ENCODE measurements at places on chromosomes 7 and 10.
A peak's percentile ranks its signal among the peaks of the same experiment; 100 is the strongest.

DNA sequence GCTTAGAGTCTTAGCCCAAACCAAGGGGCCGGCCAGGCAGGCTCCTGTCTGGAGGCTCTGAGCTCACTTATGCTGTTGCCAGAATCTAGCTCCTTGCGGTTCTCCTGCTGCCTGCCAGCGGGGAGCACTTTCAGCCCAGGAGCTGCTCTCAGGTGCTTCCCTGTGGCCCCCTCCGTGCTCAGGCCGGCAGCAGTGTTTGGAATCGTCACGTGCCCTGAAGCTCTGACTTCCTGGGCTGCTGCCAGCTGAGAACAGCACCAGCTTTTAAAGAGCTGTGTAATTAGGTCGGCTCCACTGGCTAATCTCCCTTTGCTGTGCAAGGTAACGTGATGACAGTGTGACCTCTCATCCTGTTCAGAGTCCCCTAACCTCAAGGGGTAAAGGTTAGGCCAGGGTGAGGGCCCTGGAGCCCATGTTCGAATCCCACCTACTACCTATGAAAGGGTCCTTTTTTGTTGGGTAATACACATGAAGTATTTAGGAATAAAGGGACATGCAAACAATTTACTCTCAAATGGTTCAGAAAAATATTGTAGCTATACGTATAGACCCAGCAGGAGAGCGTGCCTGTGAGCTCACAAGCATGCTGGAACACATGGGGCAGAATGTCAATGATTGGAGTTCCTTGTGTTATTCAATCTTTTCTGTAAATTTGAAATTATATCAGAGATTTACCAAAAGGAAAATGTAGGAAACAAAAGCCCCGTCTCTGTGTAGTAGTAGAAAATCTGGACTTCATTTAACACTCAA lies 16.6 kb downstream of the ZNF862 start:
- DNase-seq = peak; percentile 64

GRCh38 chr10:116440330-116441030 lies 12.8 kb downstream of the PNLIPRP3 start:
- no peak for DNase-seq

DNA sequence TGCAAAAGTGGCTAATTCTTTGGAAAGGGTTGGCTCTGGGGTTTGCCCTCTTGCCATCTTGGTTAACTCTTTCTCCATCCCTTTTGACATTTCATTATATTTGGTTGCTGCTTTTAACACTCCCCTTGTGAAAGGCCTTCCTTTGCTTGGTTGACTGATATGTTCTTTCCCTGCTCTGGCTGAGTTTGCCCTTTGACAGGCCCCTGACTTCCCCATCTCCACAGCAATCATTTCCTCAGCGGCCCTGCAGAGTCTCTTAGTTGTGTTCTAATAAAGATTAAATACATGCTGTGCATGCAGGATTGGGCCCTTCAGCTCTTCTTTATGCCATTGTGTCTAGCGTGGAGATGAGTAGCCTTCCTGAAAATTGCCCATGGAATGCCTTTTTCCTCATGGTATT lies 84.5 kb upstream of the CSTF2T start:
- DNase-seq = no peak

DNA sequence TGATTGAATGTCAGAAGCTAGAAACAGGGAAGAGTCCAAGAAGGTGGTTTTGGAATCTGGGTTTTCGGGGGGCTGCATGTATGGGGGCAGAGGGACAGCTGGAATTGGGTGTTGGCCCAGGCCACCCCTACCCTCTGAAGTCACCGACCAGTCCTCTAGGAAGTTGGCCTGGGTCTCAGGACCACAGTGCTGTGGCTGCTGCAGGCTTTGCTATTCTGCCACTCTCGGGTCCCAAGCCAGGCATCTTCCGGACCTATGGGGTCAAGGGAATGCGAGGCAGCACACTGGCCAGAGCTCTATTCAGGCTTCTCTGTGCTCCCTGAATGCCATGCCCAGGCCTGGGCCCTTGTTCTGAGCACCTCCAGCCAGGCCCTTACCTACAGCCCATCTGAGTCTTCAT lies 13.2 kb downstream of the FGF8 start:
- no peak for DNase-seq

DNA sequence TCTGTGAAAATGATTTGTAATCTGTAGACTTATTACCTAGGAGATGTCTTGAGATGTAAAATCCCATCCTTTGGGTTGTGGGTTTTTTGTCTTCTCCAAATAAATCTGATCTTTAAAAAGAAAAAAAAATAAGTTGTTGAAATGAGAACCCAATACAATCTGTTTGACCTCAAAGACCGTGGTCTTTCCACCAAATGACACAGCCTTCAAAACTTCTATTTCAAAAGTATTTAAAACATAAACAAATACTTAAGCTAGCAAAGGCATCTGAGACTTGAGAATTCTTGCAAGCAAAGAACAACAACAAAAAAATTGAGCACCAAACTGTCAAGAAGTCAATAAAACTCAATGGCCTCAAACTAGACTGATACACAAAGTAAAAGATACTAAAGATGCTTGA lies 67.9 kb upstream of the HECW1 start:
- no peak for DNase-seq

GRCh38 chr7:155985518-155986250 lies 173.4 kb upstream of the SHH start:
- no peak for DNase-seq

- DNase-seq = no peak
These were observed 27.7 kb downstream of the ARHGAP22 start for GRCh38 chr10:48577158-48577557.

GRCh38 chr10:129163531-129163930 lies 303.5 kb upstream of the MGMT start:
- DNase-seq = no peak

DNA sequence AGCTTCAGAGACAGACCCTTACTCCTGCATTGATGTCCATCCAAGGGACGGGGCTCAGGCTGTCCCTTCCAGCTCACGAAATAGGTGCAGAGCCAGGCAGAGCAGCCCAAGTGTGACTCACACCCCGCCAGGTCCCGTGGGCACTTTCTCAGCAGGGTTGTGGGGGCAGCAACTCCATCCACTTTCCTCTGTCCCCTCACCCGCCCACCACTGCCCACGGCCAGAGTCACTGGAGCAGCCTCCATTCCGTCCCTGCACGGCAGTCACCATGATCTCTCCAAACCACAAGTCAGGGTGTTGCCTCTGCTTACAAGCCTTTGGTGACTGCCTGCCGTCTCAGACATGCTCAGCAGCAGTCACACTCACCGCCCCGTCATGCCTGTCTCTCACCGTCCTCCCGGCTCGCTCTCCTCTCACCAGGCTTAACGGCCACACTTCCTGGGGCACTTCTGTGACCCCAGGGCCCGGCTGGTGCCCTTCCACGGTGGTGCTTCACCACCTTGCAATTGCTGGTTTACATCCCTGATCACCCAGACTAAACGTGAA lies 39.3 kb downstream of the CALML3 start:
- no peak for DNase-seq

- no peak for DNase-seq
These were observed 346.6 kb downstream of the PTEN start for GRCh38 chr10:88209837-88210561.

GRCh38 chr7:105388356-105389087 lies at the start of gene SRPK2:
Gene SRPK2, minus strand, starts transcription at chr7:105388921.
- peak; percentile 85 for DNase-seq

DNA sequence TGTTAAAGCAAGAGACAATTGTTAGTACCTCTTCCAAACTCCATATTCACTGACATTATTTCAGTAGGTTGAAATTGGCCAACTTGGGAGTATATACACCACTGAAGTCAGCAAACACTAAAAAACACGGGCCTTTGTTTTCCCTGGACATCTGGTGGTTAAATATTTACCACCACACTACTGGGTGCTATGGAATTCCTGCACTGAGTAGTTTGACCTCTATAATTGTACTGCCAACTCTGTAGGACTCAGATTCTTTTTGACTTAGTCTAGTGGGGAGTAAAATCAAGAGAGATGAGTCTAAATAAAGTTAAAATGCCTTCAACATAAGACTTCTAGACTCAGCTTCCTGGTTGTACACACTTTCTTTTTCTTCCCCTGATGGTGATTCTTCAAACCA lies 41.3 kb upstream of the TES start:
- DNase-seq = no peak

DNA sequence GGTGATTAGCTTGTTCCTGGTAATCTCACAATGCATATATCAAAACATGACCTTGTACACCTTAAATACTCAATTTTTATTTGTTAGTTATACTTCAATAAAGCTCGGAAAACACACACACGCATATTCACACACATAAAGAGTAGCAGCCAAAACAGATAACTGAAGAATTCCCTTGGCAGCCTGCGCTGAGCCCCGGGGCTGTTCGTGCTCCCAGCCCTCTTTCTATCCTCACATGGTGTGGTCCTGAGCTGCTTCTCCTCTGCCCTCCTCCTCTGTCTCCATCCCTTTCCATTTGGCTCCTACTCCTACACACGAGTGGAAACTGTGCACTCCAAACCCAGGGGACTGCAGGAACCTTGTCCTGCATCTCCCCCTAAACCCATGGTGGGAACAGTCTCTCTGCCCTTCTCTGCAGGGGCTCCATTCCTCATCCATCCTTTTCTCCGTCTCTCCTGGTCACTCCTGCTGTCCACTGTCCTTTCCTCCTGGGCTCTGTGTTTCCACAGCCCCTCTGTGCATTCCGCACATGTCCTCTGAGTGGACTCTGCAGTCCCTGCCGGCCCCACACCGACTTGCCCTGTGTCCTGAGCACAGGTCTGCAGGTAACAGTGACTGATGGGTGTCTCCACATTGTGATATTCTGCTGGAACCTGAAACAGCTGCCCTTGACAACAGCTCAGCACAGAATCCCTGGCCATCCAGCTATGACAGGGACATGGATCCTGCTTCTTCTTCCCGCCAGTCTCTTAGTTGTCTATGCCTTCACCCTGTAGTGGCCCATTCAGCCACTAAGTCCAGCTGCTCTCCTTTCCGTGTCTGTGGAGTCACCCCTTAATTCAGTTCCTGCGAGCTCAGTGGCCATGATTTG lies 216.8 kb upstream of the ZNF32 start:
- no peak for DNase-seq

DNA sequence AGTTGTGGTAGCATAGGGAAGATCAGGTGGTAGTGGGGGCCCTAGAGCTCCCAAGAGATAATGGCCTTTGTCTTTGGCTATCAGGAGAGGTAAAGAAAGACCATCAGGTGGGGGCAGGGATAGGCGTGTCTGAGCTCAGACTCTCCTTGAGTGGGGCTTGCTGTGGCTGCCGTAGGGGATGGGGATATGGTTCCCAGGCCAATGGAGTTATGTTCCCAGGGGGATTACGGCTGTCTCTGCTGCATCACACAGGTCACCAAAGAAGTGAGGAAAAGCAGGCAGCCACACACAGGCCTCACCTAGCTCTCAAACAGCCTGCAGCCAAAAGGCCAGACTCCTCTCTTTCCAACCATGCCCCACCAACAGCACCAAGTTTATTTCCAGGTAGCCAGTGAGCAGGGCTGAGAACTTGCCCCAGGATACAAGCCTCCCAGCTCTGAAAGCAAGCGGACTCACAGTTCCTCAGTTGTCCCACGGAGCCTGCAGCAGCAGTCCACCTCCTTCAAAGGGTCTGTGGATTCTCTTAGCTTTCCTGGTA lies 37.6 kb upstream of the C1QL3 start:
- no peak for DNase-seq

- no peak for DNase-seq
These were observed 6.4 kb upstream of the SPAG6 start for GRCh38 chr10:22338931-22339330.

DNA sequence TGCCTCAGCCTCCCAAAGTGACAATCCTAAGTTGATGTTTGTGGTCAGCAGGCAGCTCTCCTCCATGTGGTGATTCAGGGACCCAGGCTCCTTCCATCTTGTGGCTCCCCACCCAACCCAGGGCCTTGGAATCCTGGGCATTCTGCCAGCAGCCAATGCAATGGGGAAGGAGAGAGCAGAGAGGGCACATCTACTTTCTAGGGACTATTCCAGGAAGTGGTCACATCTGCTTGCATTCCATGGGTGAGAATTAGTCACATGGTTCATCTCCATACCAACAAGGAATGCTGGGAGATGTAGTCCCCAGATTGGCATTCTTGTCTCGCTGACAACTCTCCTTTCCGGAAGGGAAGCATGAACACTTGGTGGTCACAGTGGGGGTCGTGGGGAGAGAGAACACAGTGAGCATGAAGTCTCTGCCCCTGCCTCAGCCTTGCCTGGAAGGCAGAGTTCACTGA lies 9.9 kb upstream of the SRRM3 start:
- DNase-seq = no peak

- no peak for DNase-seq
These were observed 113.4 kb upstream of the CDK6 start for GRCh38 chr7:92949748-92950147.

DNA sequence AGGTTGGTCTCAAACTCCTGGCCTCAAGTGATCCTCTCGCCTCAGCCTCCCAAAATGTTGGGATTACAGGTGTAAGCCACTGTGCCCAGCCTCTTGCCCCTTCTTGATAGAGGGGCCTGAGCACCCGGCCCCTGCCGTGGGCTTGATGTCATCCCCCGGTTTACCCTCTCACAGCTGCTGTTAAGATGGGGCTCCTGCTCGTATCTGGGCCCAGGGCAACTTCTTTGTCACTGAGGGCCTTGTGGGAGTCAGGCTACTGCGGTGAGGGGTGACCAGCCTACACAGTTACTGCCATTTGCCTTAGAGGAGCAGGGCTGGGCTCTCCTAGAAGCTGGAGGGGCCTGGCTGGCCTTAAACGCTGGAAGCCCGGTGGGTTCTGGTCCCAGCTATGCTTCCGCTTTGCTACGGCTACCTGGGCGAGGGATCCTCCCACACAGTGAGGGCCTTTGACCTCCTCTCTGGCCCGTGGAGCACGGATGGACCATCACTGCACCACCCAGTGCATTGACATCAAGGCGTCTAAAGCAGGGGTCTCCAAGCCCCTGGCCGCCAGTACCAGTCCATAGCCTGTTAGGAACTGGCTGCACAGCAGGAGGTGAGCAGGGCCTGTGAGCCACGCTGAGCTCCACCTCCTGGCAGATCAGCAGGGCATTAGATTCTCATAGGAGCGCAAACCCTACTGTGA lies 1.1 kb upstream of the TMEM130 start:
- DNase-seq = no peak

DNA sequence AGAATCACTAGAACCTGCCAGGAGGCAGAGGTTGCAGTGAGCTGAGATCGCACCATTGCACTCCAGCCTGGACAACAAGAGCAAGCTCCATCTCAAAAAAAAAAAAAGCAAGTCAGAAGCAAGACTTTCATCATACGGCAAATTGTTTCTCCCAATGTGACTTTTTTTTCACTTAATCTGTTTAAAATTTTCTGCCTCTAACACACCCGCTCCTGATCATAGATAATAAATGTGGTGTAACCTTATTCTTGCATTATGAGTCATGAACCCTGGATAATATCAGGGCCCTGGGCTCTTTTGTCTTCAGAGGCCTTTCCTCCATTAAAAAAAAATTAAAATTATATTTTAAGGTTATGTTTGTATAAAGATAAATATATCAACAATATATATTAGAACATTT lies 111.4 kb upstream of the JCAD start:
- DNase-seq = no peak

DNA sequence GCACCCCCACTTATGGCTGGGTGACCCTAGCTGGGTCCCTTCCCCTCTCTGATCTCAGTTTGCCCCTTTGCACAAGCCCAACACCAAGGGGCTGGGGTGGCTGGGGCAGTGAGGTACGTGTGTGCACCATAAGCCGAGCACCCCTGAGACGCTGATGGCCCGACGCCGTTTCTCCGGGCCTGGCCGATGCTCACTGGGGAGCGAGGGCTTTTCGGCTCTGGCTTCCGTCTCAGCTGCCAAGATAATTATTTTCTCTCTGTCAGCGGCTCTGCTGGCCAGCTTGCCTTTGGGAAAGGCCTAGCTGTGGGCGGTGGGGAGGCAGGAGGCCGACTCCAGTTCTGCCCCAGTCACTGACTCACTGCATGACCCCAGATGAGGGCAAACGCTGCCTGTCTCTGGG lies 91.0 kb downstream of the ZMIZ1 start:
- DNase-seq = peak; percentile 78

GRCh38 chr7:40546616-40547501 lies 412.1 kb downstream of the SUGCT start:
- DNase-seq = no peak
